ENCODE measurements at places on chromosomes 6 and 20.

DNA sequence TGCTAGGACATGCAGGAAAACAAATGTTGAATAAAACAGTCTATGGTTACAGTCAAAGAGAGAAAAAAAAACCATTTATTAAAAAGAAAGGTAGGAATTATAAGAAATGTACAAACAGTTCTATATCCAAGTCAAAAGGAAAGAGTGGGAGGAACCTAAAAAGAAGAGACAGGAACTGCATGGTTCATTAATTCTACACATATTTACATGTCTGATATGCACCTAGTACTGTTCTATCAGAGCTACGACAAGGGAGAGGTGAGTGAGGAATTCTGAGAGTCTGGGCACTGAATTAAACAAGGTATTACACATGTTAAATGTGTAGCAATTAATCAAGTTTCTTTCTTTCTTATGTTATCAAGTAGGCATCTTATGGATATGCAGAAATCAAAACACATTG lies 41.9 kb downstream of the SYCP2 start:
- no peak for DNase-seq

DNA sequence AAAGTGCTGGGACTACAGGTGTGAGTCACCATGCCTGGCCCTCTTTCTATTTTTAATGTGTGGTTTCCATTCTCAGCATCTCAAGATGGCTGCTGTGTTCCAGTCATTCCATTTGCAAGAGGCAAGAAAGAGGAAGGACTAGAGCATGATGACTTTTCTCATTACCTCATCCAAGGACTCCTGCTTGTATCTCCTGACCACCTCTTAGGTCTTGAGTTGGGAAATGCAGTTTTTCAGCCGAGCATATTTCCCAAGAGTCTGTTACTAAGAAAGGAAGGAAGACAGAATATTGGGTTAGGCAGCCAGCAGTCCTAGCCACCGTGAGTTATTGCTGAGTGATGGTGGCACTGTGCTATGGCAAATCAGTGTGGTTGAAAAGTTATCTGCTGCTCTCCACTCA lies 108.4 kb upstream of the INSM1 start:
- no peak for DNase-seq

- DNase-seq: no peak
Observed at GRCh38 chr20:38221119-38221589, 39.4 kb downstream of the KIAA1755 start.

- no peak for DNase-seq
Observed at GRCh38 chr6:114342086-114342825, 567 bp downstream of the HS3ST5 start.

GRCh38 chr6:138246650-138247440 lies 28.6 kb upstream of the PBOV1 start:
- no peak for DNase-seq

DNA sequence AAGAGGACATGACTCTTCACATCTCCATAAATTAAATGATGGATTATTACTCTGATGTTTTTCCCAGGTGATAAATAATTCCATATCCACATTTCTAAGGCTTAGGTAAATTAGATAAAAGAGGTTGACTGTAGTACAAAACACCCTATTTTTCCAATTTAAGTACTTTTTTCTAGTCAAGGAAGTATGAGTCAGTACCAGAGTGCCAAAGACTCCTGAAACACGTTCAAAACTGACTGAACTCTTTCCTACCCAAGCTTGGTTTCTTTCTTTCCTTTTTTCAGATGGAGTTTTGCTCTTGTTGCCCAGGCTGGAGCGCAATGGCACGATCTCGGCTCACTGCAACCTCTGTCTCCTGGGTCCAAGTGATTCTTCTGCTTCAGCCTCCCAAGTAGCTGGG lies 85.0 kb downstream of the DOK5 start:
- DNase-seq: no peak

DNA sequence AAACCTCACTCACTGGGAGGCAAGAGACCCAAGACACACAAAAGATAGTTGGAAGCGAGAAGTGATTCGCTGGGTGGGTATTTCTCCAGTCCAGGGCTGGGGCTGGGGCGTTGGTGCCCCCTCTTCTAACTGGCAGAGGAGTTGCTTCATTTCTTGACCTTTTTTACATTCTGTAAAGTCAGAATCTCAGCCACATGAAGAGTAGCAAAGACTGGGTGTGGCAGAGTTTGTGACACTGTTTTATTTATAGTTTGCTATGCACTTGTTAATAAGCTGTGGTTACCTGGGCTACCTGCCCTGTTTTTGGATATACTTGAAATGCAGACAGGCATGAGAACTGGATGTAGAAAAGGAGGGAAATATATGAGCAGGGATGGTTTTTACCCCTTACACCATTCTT lies 42.3 kb downstream of the IL20RA start:
- DNase-seq: no peak

GRCh38 chr6:2531426-2532215 lies 219.1 kb downstream of the MYLK4 start:
- DNase-seq: no peak

DNA sequence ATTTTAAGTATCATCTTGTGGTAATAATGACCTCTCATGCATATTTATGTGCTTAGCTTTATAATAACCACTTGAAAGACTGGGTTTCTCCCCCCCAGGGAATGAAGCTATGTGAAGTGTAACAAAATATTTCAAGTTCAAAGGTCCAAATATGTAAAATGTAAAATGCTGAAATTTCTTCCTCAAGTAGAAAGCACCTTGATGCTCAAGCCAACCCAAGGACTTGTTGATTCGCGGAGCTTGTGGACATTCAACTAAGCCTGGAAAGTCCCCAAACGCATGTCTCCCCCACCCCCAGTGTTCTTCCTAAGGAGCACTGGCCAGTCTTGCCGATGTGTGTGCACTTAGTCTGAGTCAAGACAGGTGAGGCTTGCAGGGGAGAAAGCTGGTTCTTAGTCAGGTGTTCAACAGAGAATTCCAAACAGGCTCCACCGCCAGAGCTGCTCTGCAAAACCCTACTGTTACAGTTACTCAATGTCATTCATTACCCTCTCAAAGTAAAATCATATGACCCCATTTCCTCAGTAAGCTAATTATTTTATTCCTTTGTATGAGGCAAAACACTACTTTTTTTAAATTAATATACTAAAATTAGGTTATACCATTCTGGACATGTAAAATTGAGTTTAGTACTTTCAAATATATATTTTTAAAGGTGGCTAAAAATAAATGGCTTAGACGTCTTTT lies 46.9 kb upstream of the QKI start:
- no peak for DNase-seq

DNA sequence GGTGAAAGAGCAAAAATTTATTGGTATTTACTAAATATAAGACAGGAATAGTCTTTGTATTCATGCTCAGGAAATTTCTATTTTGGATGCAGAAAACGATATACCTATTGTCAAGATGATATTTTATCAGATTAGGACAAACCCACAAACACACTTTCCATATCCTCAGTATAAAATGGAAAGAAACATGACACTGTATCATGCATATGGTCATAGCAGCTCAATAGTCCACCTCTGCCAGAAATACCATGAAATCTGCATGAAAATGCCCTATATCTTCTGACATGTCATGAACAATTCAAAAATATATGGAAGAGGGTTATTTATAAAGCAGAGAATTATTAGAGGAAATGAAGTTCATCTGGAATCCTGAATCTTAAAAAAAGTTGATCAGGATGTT lies 11.7 kb upstream of the HINT3 start:
- no peak for DNase-seq

DNA sequence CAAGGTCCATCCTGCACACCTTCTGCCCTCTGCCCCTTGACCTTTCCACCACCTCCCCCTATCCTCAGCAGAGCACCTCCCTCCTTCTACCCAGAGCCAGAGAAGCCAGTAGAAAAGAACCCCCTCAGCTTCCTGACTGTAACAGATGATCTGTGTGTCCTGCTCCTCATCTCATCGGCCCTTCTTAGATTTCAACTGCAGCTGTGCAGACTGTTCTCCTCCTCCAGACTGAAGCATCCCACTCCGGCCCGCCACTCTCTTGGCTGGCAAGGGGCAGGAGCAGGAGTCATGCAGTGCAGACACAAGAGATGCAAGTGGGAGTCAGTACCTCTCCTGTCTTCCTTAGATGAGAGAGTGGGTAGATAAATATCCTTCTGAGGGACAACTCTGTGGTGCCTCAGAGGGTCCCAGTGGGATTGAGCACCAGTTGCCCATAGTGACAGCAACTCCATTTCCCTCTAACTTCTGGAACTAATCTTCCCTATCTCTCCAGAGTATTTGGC lies 163.5 kb upstream of the MLN start:
- no peak for DNase-seq
